ENCODE measurements at places on chromosomes 3 and 15. TPM values are rescaled to one million over a fixed set of nuclear protein-coding genes. Genes with fewer than 3 reads are reported as not detected.

GRCh38 chr3:111577798-111578685 is 17.1 kb downstream of the ZBED2 start:
- DNase-seq: no peak

DNA sequence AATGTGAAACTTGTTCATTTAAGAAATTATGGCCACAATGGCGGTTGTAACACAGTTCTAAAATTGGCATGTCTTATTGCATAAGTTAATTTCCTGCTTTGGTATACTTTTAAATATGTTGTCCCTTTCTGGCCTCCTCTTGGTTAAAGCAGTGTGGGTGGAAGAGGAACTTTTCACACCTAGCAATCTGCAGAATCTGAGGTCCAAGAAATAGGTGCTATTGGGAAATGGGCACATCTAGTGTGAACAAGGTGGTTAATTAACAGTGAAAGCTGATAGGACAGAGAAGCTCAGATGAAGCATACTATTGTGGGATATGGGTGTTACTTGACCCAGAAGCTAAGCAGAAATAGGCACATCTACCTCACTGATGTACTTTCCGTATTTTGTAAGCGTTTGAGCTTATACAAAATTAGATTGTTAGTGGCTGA is 10.6 kb downstream of the CMC1 start:
- no peak for DNase-seq

GRCh38 chr3:178823150-178823549 is 248.5 kb downstream of the ZMAT3 start:
- DNase-seq: no peak

DNA sequence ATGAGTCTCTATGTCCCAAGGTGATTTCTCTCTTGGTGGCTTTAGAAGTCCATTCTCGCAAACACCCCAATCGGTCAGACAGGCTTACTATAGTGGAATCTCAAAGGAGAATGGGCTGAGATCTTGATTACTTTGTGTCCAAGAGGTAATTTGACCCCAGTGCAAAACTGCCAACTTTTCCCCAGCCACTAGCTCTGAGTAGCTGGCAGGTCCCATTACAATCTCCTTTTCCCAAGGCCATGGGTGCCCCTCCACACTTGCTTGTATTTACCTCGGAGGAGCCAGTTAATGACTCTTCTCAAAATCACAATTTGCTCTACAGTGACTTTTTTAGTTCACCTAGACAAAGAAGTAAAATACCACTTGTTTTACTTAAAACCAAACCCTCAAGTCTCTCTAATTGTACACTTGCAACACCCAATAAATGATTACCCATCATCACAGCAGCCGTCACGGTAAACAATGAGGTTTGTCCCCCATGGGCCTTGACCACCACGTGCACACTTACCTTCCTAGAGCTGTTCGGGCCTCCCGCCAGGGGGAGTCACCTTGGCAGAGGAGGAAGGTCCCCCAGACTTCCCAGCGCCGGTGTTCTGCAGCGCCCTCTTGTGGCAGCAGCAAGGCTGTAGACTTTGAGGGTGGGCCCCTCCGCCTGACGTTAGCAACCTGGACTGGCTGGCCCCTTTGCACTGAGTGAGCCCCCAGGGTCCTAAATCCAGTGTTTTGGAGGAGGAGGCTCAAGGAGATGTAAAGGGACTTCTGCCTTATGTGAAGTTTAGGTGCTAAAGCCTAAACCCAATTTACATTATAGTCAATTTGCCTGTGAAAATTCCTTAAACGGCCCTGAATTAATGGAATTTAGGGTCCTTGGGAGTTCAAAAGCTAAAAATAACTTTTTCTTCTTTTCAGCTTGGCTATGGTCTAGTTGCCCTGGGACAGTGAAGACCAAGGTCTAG is 18.7 kb upstream of the HDAC11 start:
- peak; percentile 82 for DNase-seq

- DNase-seq: no peak
These were observed 548.7 kb downstream of the NSUN3 start for GRCh38 chr3:94611596-94611995.

GRCh38 chr15:45378149-45378912 is at the start of gene GATM:
GATM (minus strand) TSS chr15:45378544; CDS start chr15:45378453, 91 bp downstream.
- DNase-seq: peak; percentile 87

- DNase-seq: no peak
These were observed 56.9 kb upstream of the C3orf49 start for GRCh38 chr3:63762180-63762579.

GRCh38 chr3:177571271-177571943 is 374.1 kb upstream of the TBL1XR1 start:
- no peak for DNase-seq

- DNase-seq: no peak
These were observed 4.0 kb upstream of the PARP6 start for GRCh38 chr15:72276326-72276700.

- no peak for DNase-seq
These were observed 46.8 kb upstream of the RORA start for GRCh38 chr15:61275901-61276300.

DNA sequence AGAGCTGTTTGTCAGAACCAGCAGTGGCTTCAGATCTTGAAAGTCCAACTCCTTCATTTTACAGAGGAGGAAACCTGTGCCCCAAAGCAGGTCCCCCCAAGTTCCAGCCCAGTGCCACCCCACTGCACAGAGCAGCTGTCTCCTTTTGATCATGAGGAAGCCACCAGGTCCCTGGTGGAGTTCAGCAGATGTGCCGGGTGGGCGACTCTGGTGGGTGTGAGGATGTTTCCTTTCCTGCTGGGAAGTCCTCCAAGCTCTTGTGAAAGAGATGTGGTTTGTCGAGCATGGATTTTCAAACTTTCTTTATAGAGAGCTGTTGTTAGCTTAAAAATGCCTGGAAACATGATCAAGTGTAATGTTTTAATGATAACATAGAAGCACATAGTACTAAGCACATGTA is 52.0 kb downstream of the SMAD3 start:
- no peak for DNase-seq

DNA sequence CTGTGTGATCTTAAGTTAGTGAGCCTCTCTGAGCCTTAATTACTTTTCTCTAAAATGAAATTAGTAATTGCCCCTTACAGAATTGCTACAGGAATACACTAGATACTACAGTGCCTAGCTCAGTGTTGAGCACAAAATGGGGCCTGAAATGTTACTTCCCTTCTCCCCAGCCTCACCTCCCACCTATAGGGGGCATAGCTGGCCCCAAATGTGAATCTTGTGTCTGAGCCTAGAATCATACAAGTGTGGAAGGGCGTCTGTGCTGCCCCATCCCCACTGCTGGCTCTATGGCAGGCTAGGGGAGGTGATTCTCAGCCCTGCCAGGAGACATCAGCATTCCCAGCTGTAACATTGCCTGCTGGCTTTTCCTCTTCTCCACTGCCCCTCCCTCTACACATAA is 42.7 kb downstream of the IFT122 start:
- no peak for DNase-seq

GRCh38 chr3:118978393-118978758 is 56.3 kb downstream of the IGSF11 start:
- DNase-seq: no peak

- DNase-seq: no peak
These were observed 781.2 kb downstream of the ROBO1 start for GRCh38 chr3:78986416-78987101.

DNA sequence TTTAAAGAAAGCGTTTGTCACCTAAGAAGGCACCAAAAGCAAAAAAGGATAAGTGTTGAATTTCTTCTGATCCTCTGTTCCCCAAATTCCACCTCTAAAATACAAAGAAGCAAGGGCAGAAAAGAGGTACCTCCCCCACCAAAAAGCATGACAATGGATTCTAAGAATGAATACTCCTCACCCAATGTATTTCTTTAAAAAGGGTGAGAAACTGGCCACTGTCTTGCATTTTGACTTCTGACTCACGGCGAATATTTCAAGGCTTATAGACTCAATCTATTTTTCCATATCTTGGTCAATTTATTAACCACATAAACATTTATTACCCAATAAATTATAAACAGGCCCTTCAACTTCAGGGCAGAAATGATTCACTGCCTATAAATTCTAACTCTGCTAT is 131.1 kb downstream of the NR1I2 start:
- DNase-seq: no peak

DNA sequence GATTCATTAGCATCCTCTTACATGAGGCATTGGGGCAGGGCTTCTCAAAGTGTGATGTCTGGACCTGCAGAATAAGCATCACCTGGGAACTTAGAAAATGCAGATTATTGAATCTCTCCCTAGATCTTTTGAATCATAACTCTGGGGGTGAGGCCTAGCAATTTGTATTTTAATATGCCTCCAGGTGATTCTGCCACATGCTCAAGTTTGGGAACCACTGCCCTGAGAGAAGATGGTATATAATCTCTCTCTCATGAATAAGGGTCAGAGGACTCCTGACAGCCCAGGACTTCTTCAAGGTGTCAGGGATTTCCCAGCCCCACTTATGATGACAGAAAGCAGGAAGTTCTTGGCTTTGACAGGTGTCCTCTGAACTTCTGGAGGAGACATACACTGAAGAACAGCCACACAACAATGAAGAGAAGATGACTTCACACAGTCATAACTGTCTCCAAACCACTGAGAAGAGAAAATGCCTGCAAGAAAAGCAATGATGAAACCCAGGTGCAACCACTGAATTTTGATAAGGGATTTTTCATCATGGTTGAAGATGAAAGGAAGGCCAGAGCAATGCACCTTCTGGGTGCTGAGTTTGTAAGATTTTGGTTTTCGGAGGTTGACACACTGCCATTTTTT is 211.9 kb upstream of the MRPL3 start:
- no peak for DNase-seq

DNA sequence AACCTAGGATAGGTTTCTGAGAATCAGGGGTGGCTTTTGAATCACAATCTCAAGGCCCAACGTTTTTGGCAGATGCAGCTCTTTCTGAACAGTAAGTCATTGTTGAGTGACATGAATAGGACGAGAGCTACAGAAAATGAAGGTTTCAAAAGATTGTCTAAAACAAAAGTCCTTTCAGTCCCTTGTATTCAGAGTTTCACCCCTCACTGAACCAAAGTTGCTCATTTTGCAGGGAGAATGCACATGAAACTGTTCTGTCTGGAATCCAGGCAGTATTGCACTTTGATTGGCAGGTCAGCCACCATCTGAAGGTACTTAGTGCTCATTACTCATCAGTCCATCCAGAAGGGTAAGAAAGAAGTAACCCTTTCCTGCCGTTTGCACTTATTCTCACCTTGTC is 24.1 kb upstream of the RASGRP1 start:
- DNase-seq: peak; percentile 69

DNA sequence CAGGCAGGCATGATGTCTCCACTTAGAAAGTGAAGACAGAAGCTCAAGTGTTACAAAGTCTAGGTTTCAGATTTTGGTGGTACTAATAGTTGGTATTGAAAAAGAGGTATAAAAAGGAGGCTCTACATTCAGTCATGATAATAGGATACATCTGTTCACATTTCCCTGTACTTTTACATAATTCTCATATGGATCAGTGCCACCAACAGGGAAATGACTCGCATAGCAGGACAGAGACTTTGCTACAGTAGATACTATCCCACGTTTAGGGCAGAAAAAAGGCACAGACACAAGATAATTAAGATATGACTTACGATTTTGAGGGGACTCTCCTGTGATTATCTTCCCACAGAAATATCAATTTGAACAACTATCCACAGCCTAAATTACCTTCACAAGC is 1062.9 kb upstream of the EPHA6 start:
- DNase-seq: no peak

- no peak for DNase-seq
These were observed 41.9 kb downstream of the ABHD2 start for GRCh38 chr15:89130201-89130600.

GRCh38 chr3:53589806-53590205 is 95.4 kb downstream of the CACNA1D start:
- DNase-seq: no peak

Gene GPR62
- 0.39 TPM for total RNA-seq

Gene TICRR
- total RNA-seq: 7.7 TPM

Gene LYSMD4
- 23.6 TPM for total RNA-seq

Gene MUSTN1
- 3.6 TPM for total RNA-seq

Gene TNNC1
- total RNA-seq: 11.3 TPM

Gene COL7A1
- total RNA-seq: 34.1 TPM

Gene C3orf49
- total RNA-seq: 0.93 TPM

Gene OR5K2
- not detected for total RNA-seq

Gene OPA1
- total RNA-seq: 39.8 TPM

Gene MST1R
- total RNA-seq: 7.6 TPM

Data from testis (tissue), 5 donors.